Stimulated activated CD8-positive, alpha-beta memory T cell treated with anti-CD3 and anti-CD28 coated beads, Interleukin-12 subunit alpha, Interleukin-12 subunit beta, amount 100 ng/mL, for 1 hour (primary cell): ENCODE measurements at places on chromosomes 7 and 10.

DNA sequence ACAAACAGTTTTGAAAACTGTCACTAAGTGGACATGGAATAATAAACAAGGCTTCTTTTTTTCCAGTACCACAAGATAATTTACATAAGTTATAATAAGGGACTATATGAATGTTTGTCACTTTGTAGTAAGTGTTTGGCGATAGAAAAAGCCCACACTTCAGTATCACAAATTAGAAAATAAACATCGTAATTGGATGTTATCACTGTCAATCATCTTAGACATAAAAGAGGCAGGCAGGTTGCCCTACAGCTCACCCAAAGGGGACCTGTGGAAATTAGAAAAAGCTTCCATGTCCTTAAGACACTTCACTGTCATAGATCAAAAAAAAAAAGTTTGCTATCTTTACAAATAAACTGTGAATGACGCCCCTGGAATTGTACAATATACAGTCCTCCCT lies 3.6 kb upstream of the NOC3L start:
- no peak for DNase-seq

- DNase-seq = no peak
Observed at GRCh38 chr10:42637648-42638054, 719 bp downstream of the ZNF33B start.

DNA sequence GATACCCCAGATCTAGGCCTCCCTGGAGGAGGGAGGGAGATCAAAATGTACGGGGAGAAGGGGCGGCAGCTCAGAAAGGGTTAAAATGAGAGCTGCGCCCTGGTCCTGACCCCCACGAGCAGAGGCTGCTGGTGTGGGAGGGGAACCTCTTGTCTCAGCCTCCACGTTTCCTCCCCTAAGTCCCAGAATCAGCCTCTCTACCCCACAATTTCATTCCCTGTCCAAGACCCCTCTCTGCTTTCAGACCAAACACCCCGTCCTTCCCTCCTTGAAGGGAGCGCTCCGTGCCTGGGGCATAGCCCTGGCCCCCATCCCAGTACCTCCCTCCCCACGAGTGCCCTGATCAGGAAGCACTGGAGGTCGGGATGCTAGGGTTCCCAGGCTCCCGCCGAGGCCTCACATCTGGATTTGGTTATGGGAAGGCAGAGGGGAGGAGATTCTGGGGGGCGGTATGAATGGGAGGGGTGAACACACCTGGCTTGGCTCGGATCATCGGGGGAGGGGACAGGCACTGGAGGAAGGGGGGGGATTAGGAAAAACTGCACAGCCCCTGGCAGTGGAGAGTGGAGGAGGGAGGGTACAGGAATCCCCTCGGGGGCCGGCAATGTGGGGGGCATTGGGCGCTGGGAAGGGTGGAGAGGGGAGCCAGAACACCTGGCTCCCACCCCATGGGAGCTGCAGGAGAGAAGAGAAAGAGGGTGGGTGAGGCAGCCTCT lies 2.7 kb downstream of the EPHB4 start:
- DNase-seq = no peak

DNA sequence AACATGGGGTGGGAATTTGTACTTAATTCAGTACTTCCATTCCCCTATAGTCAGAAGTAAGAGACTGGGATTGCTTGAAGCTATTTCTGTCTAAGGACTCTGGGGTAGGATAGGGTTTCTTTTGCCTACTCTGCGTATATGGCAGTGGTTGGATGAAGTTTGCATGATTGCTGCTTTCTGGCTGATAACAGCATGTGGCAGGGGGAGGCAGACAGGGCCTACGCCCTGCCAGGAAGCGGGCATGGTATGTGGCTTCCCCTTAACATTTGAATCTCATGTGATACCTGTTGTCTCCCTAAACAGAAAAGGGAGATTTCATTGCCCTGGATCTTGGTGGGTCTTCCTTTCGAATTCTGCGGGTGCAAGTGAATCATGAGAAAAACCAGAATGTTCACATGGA lies 57.1 kb downstream of the TACR2 start:
- no peak for DNase-seq

- no peak for DNase-seq
Observed at GRCh38 chr7:2872296-2872874, 28.3 kb upstream of the GNA12 start.

DNA sequence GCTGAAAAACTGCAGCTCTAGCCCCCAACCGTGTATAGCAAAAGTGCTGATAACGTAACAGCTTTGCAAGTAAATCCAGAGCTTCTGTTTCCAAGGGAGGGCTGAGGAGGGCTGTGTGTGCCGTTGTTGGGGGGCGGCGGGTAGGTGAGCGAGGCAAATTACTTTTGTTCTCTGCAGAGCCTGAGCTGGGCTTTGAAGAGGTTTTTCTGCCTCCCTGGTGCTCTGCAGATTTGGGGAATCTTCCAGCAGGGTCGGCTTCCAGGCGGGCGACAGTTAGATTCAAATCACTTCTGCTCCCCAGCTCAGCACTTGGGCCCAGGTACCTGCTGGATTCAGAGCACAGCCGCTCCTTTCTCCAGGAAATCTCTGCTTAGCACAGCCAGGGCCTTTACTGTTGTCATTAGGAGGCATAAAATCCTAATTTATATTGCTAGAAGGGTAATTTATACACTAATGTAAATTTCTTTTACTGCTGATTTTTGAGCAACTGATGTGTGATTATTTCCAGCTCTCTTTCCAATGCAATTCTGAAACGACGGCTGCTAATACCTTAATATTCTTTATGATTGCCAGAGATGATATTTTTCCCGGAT lies 442.4 kb downstream of the TYW1 start:
- DNase-seq = no peak

GRCh38 chr7:120441850-120442249 lies 168.9 kb downstream of the KCND2 start:
- no peak for DNase-seq

DNA sequence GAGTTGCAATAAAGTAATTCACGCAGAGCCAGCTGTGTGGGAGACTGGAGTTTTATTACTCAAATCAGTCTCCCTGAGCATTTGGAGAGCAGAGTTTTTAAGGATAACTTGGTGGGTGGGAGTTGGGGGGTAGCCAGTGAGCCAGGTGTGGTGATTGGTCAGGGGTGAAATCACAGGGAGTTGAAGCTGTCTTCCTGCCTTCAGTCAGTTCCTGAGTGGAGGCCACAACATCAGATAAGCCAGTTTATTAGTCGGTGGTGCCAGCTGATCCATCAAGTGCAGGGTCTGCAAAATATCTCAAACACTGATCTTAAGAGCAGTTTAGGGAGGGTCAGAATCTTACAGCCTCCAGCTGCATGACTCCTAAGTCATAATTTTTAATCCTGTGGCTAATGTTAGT lies 3.3 kb upstream of the CYP51A1 start:
- no peak for DNase-seq

- DNase-seq = no peak
Observed at GRCh38 chr7:151058781-151059366, 515 bp upstream of the SLC4A2 start.

- DNase-seq = no peak
Observed at GRCh38 chr10:128275388-128276177, 149.4 kb upstream of the MKI67 start.

DNA sequence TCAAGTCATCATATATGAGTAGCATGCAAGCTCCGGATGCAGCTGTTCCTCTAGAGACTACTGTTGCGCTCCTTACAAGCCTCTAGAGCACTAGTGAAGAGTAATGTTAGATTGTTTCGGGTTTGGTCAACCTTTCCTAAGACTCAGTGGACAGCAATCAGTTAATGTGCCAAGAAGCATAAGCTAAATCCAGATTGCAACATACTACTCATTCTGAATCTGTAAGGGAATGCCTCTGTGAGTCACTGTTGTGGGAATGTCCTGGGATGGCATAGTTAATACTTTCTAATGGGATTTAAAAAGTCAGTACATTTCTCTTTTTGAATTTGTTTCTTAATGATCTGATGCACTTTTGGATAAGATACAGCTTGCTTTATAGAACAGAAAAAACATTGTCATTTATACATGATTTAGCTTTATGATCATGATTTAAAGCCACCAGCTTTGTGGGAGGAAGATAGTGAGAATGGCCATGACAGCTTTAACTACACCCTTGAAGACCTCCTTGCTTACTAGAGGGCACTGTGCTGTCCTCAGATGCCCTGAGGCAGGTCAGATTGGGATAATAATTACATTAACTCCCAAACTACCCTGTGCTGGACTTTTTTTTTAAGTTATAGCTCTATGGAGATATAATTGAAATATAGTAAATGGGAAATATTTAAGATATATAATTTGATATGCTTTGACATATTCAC lies 138.4 kb downstream of the SDK1 start:
- DNase-seq = no peak

DNA sequence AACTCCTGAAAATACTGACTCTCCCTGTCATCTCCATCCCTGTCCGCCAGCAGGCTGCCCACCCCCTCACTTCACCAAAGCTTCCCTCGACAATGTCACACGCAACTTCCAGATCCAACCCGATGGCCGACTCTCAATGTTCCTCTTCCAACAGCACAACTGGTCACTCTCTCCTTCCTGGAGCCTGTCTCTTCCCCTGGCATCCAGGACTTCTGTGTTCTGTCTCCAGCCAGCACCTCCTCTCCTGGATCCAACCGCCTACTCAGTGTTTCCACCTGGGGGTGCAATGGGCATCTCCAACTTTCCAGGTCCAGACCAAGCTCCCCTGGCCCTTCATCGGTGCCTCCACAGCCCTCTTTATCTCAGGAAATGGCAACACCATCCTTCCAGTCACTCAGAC lies 8.6 kb downstream of the CPA5 start:
- DNase-seq = no peak

- no peak for DNase-seq
Observed at GRCh38 chr7:2198206-2198605, 34.5 kb downstream of the MAD1L1 start.

DNA sequence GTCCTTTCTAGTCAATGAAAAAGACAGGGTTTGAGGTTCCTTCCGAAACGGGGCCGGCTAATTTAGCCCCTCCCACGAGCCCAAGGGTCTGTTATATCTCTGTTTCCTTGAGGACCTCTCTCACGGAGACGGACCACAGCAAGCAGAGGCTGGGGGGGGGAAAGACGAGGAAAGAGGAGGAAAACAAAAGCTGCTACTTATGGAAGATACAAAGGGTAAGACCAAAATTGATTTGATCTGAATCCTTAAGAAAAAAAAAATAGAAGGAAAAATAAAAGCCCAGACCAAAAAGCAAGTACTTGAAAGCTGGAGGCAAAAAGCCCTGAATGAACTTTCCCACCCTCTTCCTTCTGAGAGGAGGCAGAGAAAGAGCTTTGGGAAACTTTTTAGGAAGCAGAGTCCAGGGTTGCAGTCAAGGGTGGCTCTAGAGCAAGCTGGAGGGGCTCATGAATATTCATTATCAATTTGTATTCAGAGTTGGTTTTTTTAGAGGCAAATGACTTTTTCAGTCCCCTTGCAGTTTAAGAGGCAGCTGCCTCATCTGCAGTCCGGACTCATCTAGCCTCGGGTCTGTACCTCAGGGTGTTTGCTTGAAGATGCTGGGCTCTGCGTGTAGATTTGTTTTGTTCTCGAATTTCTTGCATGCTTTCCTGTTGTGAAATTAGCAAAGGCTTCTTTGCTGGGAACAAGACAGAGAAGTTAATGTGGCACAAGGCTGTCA lies at the start of gene ENTPD1:
Gene ENTPD1 (plus strand): TSS at position 123 of the 721 bp plus-strand sequence. CDS start 77 bp downstream, at position 200.
- DNase-seq = no peak

- no peak for DNase-seq
Observed at GRCh38 chr10:131003455-131003854, 308.1 kb downstream of the TCERG1L start.

- peak; percentile 53 for DNase-seq
Observed at GRCh38 chr10:22550732-22551131, 163.6 kb downstream of the PIP4K2A start.
